Pancreas (tissue), 10 donors: ENCODE measurements at places on chromosomes 2 and 18. TPM values are rescaled to one million over a fixed set of nuclear protein-coding genes. Genes with fewer than 3 reads are reported as not detected.

Gene C2orf78
- polyA plus RNA-seq = not detected

Gene WDR33
- polyA plus RNA-seq = 14.3 TPM

Gene PMAIP1
- polyA plus RNA-seq = 0.28 TPM

Gene IL37
- polyA plus RNA-seq = not detected

Gene CD28
- polyA plus RNA-seq = 0.08 TPM

Gene NCKAP5
- polyA plus RNA-seq = 0.23 TPM

Gene TMEM178A
- polyA plus RNA-seq = 3.4 TPM

Gene TUBB8B
- not detected for polyA plus RNA-seq

Gene NEMP2
- polyA plus RNA-seq = 0.80 TPM

Gene CABYR
- 0.33 TPM for polyA plus RNA-seq

Gene PTPRN
- polyA plus RNA-seq = 220 TPM

Gene ACTG2
- polyA plus RNA-seq = 76.3 TPM

Gene CPLX4
- not detected for polyA plus RNA-seq

Gene SP9
- polyA plus RNA-seq = 0.02 TPM

Gene SLC19A3
- 7.1 TPM for polyA plus RNA-seq

Gene TTR
- polyA plus RNA-seq = 9,933 TPM
